ENCODE measurements at places on chromosomes 12 and 14.

GRCh38 chr14:75295061-75295461 is 16.4 kb downstream of the FOS start:
- no peak for DNase-seq

DNA sequence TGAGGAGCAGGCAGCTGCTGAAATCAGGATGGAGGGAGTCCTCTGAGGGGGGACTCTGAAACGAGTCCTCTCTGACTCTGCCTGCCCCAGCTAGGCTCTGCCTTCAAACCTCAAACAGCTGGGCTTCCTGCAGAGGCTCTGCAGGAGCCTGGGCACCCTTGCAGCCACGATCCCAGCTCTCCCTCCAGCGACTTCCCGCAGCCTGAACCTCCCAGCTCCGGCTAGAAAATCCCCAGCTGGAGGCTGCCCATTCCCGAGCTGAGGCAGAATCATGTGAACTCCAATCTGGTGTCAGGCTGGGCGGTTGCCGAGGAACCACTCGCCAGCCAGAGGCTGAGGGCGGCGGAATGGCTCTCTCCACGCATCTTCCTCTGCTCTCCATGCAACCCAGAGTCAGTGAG is at the start of gene GPR68:
GPR68 (minus strand) TSS at position 204 of the 401 bp plus-strand sequence. CDS start 9,654 bp downstream, outside the sequence.
- DNase-seq: no peak

DNA sequence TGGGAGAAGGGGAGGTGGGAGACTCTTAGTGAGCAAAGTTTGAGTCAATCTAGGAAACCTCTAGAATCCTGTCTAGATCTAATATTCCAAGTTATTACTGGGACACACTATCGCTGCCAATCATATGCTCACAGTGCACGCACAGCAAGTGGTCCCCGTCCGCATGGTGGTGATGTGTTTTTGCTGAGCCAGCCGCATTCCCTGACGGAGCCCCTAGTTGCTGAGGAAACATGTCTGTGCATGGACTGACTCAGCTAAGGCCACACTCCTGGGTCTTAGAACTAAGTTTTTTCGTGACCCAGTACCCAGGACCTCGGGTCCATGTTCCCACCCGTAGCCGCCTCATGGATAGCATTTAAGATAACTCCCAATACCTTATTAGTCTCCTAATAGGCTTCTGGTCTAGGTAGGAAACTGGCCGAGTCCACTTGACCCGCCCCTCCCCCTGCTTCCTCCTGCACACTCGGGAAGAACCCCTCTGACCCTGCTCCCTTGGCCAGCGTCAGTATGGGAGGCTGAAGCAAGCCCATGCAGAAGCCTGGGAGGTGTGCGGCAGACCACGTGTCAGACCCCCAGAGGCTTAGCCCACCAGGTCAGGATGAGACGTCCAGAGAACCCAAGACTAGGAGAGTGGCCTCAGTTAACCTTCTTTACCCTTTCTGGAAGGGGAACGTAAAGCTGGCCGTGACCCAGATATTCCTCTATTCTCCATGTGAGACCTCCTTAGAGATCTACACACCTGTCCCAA is 200.5 kb downstream of the ETV6 start:
- no peak for DNase-seq

DNA sequence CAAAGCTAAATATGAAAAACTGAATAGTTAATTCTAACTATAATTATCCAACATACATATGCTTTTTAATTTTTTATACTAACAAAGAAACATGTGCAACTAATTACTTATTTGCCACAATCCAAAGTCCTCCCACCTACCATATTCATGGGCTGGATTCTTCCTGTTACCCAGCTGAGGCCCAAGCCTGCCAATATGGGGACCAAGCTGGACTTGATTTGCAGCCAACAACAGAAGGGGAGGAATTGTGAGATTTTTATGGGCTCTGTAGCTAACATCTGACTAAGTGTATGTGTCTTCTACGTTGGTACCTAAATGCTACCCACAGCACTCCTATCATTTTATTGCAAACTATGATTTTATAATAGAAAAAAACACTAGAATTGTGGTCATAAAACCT is 13.1 kb upstream of the ANKS1B start:
- DNase-seq: no peak

GRCh38 chr14:61257469-61258057 is 23.6 kb downstream of the TMEM30B start:
- no peak for DNase-seq

GRCh38 chr14:87483271-87484260 is 509.4 kb downstream of the GALC start:
- no peak for DNase-seq

DNA sequence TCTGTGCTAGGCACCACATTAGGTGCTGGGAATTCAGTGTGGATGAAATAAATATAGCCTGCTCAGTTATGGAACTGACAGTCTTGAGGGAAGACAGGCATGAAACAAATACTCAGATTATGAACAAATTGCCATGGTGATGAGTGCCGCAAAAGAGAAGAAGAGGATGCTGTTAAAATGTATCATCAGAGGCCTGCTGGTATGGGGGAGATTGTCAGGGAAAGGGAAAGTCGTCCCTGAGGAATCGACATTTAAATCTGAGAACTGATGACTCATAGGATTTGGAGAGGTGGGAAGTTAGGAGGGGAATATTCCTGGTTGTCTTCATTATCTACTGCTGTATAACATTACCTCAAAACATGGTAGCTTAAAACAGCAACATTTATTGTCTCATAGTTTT is 42.0 kb downstream of the PPP1R36 start:
- DNase-seq: no peak

GRCh38 chr14:63725786-63726460 is 1.9 kb downstream of the SGPP1 start:
- no peak for DNase-seq

All from esophagus squamous epithelium (tissue), 5 donors.